Urinary bladder (tissue), 4 donors: ENCODE measurements at places on chromosomes 4 and X.
A peak's percentile ranks its signal among the peaks of the same experiment; 100 is the strongest.

DNA sequence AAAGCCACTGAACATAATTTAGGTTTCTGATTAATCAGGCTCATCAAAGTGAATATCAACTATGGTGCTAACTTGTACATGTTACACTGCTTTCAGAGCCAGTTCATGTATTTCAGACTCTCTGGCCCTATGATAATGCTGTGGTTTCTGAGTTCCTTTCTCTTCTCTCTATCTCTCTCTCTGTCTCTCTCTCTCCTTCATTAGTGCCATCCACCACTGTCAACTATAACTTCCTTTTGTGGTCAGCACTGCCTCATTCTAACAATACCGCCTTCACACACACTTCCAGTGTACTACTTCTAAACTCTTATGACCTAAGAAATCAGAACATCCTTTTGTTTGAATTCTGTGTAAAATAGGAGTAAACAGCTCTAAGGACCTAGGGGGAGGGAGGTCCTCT lies 907.1 kb downstream of the RPA4 start:
- DNase-seq = no peak

- DNase-seq = no peak
Observed at GRCh38 chr4:108010167-108010566, 20.5 kb downstream of the HADH start.

- DNase-seq = no peak
Observed at GRCh38 chr4:162836773-162837172, 329.9 kb downstream of the NAF1 start.

DNA sequence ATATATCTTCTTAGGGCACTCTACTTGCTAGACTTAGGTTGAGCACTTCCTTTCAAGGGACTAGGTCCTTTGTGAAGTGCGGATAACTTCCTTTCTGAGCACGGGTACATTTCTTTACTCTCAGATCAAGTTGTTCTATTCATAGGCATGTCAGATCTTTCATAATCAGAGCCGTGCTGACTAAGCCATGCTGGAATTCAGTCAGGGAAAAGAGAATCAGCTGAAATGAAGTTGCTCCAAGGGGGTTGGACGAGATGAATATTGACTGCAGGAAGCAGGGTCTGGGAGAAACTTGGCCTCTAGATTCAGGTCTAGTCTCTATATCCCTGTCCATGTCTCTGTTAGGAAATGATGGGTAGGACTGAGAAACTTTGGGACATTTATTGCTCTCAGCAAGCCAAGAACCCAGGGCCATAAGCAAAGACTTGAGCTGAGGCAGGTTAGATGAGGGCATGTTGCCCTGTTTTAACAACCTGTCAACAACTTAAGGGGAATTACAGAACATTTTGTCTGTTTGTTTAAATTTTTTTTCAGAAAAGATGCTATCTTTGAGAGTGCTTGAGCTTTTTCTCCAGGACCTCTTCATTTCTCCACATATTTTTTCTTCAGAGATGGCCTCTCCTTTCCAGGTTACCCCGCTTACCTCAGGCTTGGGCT lies 28.3 kb downstream of the AREG start:
- no peak for DNase-seq

DNA sequence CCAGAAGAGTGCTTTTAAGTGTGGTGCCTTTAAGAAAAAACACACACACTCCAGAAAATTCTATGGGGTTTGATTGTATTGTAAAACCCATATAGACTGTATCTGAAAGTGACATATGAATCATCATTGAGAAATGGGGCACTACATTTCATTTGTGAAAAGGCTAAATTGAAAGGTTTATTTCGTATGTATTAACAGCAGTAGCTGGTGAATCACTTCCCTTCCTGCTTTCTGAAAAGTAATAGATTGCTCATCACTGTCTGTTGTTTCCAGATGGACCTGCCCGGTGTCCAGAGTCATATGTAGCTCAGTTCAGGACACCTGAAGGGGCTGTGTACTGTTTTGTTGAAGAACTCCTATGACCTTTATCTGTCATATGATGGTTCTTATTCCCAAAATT lies 28.1 kb upstream of the HPRT1 start:
- DNase-seq = no peak

DNA sequence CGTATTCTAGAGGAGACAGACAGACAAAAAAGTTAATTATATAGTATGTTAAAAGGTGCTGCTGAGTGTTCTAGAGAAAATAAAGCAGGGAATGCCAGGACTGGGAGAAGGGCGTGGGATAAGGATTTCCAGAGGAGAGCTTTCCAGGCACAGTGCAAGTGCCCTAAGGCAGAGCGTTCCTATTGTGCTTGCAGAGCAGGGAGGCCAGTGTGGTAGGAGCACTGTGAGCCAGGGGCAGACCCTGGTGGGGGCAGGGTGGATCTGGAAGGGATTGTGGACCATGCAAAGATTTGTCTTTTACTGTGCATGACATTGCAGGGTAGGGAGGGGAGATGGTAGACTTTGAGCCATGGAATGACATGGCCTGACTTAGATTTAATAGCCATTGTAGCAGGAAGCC lies 25.8 kb downstream of the EXOC1 start:
- DNase-seq = no peak

DNA sequence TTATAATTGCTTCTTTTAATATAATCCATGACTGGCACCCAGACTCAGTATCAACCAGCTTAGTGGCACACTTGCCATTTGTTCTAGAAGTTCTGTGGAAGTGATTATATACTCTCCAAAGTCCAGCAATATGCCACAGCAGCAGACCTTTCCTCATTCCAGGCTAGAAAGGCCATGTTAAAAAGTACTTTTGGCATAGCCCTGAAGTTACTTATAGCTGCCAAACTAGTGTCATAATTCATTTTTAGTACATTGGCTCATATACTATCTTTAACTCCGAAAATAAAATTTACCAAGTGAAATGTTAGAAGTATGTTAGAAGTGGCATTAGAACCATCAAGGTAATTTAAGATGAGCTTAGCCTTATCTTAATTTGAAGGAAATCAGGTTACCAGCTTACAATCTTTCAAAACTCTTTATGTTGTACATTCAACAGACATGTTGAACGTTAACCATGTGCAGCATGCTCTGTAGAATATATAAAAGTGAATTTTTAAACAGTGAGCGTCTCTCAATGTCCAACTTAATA lies 714.2 kb upstream of the LCORL start:
- DNase-seq = no peak

- DNase-seq = no peak
Observed at GRCh38 chrX:140983730-140984129, 18.7 kb upstream of the SPANXB1 start.

DNA sequence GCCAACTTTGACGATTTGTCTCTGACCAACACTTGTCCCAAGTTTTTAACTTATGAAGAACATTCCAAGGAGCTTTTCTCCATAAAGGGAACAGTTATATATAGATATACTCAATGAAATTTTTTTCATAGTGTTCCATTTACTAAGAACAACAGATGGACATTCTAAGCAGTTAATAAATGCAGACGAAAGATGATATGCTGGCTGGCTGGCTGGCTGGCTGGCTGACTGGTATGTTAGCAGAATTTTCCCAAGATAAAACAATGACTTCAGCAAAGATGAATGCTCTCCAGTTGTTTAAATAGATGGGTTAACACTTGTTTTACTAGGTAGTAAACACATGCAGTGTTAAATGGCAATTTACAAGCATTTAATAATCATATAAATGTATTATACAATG lies 62.2 kb downstream of the SPANXN3 start:
- no peak for DNase-seq

DNA sequence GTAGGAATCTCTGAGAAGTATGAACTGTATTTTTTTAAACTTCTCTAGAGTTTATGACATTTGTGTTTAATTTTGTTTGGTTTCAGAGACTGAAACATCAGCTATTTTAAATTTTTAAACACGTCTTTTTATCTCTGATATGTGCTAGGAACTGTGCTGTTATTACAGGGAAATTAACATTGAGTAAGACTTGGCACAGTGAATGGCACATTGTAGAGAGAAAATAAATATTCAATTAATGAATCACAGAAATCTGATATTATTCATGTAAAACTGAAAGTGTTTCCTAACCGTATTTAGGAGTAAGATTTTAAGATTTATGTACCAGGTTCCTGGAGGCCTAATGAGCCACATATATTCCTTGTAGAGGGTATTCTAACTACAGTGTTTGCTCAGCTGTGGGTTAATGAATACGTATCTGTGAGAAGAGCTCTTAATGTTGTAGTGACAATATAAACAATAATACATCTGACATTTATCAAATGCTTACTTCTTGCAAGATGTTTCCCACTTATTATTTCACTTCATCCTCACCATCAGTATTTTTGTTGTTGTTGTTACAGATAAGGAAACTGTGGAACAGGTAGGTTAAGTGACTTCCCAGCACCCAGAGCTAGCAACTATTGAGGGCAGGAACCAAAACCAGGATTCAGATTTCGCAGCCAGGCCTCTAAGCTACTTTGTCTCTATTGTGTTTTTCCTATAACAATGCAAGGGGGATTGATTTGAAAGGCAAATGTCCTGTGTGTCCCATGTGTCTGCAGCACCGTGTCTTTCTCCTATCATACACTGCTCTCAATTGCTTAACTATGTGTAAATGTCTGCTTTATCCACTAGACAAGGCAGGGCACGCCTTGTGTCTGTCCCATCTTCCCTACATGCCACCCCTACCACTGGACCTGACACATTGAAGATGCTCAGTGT lies 121.1 kb upstream of the FAM9C start:
- no peak for DNase-seq

GRCh38 chr4:48129307-48130014 lies 4.6 kb downstream of the TXK start:
- no peak for DNase-seq

DNA sequence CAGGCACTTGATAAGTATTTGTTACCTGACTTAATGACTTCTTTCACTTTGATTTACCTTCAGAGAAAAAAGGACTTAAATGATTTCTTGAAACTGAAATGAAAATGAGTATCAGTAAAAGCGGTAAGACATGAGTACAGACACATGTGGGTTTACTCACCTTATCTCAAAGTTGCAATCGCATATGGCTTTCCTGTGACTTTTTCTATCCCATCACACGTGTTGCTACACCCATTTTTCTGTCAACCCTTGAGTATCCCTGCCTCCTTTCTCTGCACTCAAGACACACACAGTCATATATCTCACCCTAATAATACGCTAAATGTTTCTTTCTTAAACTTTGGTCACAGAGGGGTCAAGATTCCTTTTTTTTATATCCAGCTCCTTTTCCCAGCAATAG lies 11.0 kb upstream of the ARHGEF38 start:
- no peak for DNase-seq

GRCh38 chrX:85808217-85808616 lies 239.1 kb downstream of the CHM start:
- no peak for DNase-seq

GRCh38 chr4:26023203-26023972 lies 109.4 kb downstream of the SMIM20 start:
- DNase-seq = no peak

- no peak for DNase-seq
Observed at GRCh38 chr4:127783955-127784770, 2.0 kb downstream of the HSPA4L start.

DNA sequence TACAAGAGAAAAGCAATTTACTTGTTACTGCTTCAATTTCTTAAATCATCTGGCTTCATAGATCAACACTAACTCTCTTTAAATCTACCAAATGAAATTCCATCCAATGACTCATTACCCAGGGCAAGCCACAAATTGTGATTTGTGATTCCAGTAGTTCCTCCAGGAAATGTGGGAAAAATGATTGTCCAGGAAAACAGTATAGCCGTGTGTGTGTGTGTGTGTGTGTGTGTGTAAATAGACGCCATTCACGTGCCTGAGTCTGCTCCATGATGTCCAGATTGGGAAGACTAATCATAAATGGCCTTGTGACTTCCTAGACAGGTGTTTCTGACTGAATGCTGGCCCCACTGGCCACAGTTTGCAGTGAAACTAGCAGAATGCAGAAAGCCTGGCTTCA lies 121.3 kb downstream of the HS6ST2 start:
- no peak for DNase-seq

GRCh38 chr4:150781191-150781590 lies 199.2 kb downstream of the MAB21L2 start:
- no peak for DNase-seq

DNA sequence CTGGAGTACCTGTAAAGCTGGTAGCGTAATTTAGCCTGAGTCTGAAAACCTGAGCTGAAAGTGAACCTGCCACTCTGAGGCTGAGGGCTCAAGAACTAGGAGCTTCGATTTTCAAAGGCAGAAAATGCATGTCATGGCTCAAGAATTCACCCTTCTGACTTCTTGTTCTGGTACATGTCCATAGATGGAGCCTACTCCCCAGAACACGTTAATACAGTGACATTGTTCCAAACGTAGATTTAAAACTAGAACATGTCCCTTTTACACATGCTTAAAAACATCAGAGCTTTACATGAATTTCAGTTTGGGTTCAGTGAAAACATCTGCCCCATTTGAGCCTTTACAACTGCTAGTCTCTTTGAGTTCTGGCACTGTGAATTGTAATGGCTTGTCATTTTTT lies 115.5 kb upstream of the WDR1 start:
- DNase-seq = no peak

DNA sequence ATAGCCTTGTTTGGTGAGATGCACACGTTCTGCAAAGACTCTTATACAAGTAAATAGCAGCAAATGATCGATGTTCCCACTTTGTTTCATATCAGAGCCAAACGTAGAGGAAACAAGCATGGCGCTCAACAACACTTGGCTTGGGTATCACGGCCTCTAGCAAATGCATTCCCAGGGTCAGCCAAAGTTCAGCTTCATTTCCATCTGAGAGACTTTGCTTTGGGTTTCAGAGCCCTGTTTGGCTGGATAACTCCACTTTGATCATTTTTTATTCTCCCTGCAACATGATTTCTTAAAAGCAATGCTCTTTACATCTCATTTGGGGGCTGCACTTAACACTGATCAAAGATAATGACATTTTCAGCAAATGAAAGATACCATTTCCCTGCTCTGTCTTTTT lies 199.2 kb upstream of the FAM9B start:
- DNase-seq = peak; percentile 42

- no peak for DNase-seq
Observed at GRCh38 chr4:3820806-3821579, 54.8 kb downstream of the ADRA2C start.

GRCh38 chrX:29902004-29902403 lies 313.4 kb upstream of the MAGEB2 start:
- no peak for DNase-seq

DNA sequence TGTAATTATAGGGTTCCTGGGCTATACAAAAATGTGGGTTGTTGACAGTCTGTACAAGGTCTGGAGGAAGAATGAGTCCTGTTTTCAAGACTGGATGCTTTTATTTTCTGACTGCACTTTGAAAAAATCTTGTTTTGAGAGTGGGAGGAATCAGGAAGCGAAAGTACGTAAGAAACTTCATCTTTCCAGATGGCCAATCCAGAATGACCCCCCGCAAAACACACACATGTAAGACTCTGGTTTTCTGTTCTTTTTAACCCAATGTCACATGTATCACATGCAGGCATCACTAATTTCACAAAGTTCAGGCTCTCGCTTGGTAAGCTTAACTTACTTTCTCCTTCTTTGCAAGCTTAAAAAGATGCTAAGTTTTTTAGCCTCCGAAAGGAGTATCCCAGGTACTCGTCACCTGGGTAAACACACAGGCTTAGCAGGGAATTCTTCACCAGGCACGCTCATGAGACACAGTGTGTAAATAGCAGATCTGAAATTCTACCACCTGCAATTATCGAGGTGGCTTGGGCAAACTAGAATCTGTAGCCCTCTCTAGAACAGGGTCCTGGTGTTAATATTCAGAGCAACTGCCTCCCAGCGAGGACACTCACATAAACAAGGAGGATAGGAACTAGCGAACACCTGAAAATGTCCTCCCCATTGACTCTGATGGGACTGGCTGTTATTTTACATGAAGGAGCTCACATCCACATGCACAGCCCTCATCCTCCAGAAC lies 90.7 kb downstream of the NSUN7 start:
- DNase-seq = no peak
